ENCODE measurements at places on chromosomes 7 and 10.

- no peak for ATAC-seq
Measured at GRCh38 chr7:15199482-15199881, 296.9 kb upstream of the DGKB start.

DNA sequence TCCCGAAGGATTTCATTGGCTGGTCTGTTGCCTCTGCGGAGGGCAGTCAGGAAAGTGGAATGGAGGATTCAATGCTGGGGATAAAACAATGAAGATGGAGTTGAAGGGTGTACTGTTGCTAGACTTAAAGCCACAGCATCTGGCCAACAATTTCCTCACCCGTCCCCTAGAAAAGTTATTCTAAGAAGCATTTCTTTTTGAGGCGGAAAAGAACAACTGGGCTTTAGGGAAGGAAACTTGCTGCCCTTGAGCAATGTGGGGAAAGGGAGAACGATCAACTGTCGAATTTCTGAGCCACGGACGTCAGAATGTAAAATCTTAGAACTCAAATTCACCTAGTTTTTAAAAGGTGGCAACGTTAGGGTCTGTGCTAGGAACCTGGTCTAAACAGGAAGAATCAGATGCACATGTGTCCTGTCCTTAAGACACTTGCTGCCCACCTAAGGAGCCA, 664 bp downstream of the FMC1 start:
- ATAC-seq, result no peak

- no peak for ATAC-seq
Measured at GRCh38 chr10:95267251-95267650, 23.6 kb downstream of the PDLIM1 start.

DNA sequence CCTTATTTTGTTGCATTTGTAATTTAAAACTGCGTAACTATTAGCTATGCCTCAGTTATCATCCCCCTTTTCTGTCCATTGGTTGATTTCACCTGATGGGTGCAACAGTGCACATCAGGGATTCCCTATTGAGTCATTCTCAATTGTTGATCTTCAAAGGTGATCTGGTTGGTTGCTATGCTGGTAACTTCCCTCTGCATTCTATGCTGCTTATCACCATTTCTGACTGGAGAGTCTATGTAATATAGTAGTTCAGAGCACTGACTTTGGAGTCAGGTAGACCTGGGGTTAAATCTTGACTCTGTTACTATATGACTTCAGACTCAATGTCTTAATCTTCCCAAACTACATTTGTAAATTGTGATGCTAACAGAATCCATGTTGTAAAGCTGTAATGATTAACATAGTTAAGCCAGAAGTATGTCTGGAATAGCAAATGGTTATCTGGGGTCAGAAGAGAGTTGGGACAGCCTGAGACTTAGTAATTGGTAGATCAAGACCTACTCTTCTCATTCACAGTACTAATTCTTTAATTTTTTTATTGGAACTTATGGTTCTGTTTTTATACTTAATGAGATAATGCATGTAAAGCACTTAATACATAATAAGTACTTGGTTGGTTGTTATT, 38.1 kb downstream of the EXOC6 start:
- no peak for ATAC-seq

GRCh38 chr7:11346302-11346701, 372.6 kb downstream of the PHF14 start:
- no peak for ATAC-seq

DNA sequence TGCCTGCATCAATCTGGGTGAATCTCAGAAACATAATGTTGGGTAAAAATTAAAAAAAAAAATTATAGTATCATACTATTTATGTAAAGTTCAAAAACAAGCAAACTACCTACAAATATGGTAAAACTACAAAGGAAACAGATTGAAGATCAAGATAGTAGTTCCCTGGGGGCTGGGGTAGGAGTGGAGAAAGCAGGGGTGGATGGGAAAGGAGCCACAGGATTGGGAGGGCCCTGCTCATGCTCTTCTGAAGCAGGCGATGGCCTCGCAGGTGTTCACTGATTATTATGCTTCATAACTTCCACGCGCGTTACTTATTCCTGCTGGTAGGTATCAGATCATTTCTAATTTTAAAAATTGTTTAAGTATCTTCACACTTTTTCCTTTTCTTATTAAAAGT, 96.0 kb upstream of the GATA3 start:
- no peak for ATAC-seq

GRCh38 chr10:45532480-45532879, 140.1 kb downstream of the ZFAND4 start:
- no peak for ATAC-seq

DNA sequence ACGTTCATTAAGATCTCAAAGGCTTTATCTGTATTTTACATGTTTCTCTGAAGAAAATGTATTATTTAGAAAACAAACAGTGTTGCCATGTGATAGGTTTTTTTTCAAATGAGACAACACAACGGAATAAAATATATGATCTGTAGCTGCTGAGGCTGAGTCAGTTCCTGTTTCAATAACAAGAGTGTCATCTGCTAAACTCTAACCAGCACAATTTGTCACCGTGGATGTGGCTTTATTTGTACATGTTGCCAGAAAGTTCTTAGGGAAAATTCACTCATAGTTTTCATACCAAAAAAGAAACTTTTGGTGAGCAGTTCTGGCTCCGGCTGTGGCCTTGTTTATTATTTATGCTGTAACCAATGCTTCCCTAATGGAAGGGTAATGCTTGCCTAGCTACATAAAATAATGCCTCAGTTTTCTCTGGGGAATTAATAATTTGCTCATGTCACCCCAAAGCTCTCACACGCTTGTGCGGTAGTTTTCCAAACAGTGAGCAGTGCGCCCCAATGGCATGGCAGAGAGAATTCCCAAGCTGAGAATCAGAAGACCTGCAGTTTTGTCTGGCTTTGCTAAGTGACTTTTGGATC, 20.3 kb upstream of the KLF6 start:
- ATAC-seq, result no peak

All from esophagus mucosa (tissue), 1 donor.